ENCODE measurements at places on chromosomes 4 and X. TPM values are rescaled to one million over a fixed set of nuclear protein-coding genes. Genes with fewer than 3 reads are reported as not detected.

Gene SOWAHD
- 1.3 TPM for total RNA-seq

Gene DCAF12L2
- total RNA-seq: 0.41 TPM

DNA sequence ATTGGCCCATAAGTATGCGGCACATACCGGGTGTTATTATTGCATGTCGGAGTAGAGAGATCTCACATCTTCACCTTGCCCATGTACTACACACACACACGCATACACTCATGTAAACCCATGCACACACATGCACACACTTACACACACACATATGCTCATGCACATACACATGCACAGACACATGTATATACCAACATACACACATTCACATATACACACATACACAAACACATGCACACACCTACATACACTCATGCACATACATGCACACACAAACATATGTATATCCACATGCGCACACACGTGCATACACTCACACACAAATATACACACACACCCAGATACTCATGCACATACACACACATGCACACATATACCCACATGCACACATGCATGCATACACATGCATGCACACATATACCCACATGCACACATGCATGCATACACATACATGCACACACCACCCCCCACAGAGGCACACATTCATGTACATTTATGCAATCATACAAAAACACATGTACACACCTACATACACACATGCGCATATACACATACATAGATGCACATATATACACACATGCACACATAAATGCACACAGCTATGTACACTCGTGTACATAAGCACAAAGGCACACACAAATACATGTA lies 11.2 kb downstream of the CYP4V2 start:
- no peak overlapping the region for H3K4me3 ChIP-seq
- no peaks in the 10 kb centered on the region for H3K4me1 ChIP-seq
- no peak overlapping the region for H3K27ac ChIP-seq
- H3K27me3 ChIP-seq: no peaks in the 10 kb centered on the region
- H3K36me3 ChIP-seq: peaks cover 12% of the 10 kb centered on the region
- DNase-seq: no peak

Gene DGKK
- not detected for total RNA-seq

- no peaks in the 10 kb centered on the region for H3K4me1 ChIP-seq
- no peak overlapping the region for H3K4me3 ChIP-seq
- DNase-seq: no peak
- no peaks in the 10 kb centered on the region for H3K36me3 ChIP-seq
- H3K27me3 ChIP-seq: no peaks in the 10 kb centered on the region
- H3K27ac ChIP-seq: no peak overlapping the region
Measured at GRCh38 chr4:121192480-121192879, 28.4 kb upstream of the TNIP3 start.

- peak; percentile 63 for DNase-seq
- no peaks in the 10 kb centered on the region for H3K36me3 ChIP-seq
- no peaks in the 10 kb centered on the region for H3K27me3 ChIP-seq
- H3K27ac ChIP-seq: no peak overlapping the region
- H3K4me1 ChIP-seq: peaks cover 23% of the 10 kb centered on the region
Measured at GRCh38 chr4:125313497-125313896, 1.3 kb upstream of the FAT4 start.

DNA sequence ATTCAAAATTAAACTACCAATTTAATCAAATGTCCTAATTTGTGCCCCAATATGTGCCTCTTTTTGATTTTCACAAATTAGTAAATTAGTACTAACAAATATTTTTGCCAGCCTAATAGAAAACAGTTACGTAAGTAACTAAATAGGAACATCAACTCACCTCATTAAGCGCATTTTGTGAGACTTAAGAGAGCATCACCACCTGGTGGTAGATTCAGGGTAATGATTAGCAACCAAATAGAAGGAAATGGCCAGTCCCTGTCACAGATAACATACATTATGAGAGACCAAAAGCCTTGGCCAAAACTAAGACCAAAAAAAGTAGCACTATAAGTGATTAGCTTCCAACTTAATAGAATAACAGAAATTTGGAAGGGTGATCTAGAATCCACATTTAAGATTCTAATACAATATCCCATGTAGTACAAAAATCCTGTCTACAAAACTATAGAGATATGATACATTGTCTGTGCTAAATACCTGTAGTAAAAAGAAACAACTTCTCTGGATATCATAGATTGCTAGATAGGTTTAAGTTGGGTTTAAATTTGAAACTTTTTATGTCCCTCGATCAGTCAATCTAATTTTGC lies 46.7 kb downstream of the C4orf46 start:
- no peaks in the 10 kb centered on the region for H3K4me1 ChIP-seq
- H3K27ac ChIP-seq: no peak overlapping the region
- no peak overlapping the region for H3K4me3 ChIP-seq
- H3K27me3 ChIP-seq: no peaks in the 10 kb centered on the region
- DNase-seq: no peak
- H3K36me3 ChIP-seq: no peaks in the 10 kb centered on the region

DNA sequence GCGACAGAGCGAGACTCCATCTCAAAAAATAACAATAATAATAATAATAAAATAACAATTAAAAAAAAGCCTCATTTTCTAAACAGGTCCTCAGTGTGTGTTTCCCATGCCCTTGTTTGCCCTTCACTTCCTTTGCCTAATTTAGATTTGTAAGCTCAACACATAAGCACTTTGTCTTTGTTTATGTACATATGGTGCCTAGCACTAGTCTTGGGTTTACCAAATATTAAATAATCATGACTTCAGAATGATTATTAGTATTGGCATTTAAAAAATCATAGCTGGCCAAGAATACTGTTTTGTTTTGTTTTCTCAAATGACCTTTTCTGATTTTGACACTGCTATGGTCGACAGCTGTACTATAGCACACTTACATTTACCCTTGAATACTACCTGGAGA lies 6.4 kb upstream of the RAPGEF2 start:
- no peak overlapping the region for H3K27ac ChIP-seq
- H3K4me1 ChIP-seq: no peaks in the 10 kb centered on the region
- H3K4me3 ChIP-seq: no peak overlapping the region
- DNase-seq: no peak

- H3K27ac ChIP-seq: no peak overlapping the region
- no peaks in the 10 kb centered on the region for H3K36me3 ChIP-seq
- H3K27me3 ChIP-seq: peaks cover 8% of the 10 kb centered on the region
- H3K4me1 ChIP-seq: peaks cover 5% of the 10 kb centered on the region
- DNase-seq: no peak
Measured at GRCh38 chrX:15678339-15678738, 13.7 kb upstream of the CLTRN start.

- H3K4me3 ChIP-seq: no peak overlapping the region
- no peaks in the 10 kb centered on the region for H3K27me3 ChIP-seq
- no peaks in the 10 kb centered on the region for H3K4me1 ChIP-seq
- no peak for DNase-seq
- no peaks in the 10 kb centered on the region for H3K36me3 ChIP-seq
Measured at GRCh38 chr4:74056858-74057562, 18.5 kb upstream of the CXCL3 start.

DNA sequence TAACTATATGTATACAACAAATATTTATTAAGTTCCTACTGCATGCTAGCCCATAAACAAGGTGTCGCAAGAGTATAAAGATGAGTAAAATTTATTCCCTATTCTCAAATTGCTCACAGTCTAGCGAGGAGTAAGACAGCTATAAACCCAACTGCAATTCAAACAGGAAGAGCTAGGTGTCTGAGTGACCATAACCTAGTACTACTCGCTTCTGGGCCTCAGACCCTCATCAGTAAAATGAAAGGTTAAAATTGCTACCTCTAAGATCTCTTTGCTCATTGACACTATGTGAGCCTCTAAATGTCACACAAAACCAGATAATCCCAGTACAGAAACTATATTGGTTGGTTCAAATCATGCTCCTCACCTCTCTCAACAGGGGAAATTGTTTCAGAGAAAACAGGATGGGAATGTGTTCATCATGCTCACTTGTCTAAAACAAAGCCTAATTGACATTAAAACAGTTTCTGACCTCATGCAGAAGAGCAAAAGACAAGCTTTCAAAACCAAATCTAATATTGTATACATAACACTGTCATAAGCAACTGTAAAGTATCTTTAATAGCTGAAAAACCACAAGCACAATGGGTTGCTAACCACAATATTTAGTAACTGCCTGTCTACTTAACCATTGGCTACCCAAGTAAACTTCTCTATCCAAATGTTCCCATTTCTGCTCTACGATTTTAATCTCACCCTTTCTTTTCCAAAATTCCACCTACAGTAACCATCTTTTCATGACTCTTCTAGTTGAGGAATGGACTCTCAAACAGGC lies 264.6 kb upstream of the FMR1 start:
- H3K4me3 ChIP-seq: no peak overlapping the region
- H3K27ac ChIP-seq: no peak overlapping the region
- DNase-seq: no peak
- H3K36me3 ChIP-seq: no peaks in the 10 kb centered on the region
- H3K27me3 ChIP-seq: no peaks in the 10 kb centered on the region

DNA sequence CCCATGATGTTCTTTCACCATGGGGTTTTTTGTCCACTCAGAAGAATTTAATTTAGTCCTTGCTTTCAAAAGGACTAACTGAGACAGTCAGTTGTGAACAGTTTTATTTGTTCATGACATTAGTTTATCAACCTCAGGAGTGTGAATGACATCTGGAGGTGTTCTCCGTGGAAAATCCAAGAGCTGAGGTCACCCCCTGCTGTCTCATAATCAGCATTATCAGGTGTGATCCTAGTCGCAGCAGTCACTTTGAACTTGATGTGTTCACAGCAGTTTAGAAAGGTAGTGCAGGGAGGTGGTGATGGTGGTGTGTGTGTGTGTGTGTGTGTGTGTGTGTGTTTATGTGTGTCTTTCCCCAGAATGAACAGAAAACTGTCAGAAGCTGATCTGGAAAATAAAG lies 1760.8 kb upstream of the PCDH10 start:
- no peak overlapping the region for H3K27ac ChIP-seq
- DNase-seq: no peak
- H3K4me1 ChIP-seq: no peaks in the 10 kb centered on the region
- no peaks in the 10 kb centered on the region for H3K36me3 ChIP-seq
- H3K27me3 ChIP-seq: no peaks in the 10 kb centered on the region
- H3K4me3 ChIP-seq: no peak overlapping the region

DNA sequence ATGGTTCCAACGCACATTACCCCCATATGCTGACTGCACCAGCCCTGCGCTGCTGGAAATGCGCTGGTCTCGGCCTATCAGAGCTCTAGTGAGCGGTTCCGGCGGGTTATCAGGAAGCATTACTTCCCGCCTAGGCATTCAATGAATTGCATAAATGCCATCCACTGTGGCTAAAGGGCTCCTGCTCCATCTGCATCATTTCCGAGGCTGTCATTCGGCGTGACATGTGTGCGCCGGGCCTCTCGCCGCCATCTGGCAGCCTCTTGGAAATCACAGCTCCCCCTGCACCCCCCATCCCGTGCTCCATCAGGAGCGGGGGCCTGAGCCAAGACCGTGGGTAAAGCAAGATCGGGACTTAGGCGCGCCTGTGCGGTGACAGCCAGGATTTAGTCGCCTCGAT lies 64.4 kb downstream of the SEPSECS start:
- no peaks in the 10 kb centered on the region for H3K36me3 ChIP-seq
- H3K27me3 ChIP-seq: no peaks in the 10 kb centered on the region
- H3K4me1 ChIP-seq: no peaks in the 10 kb centered on the region
- DNase-seq: no peak
- no peak overlapping the region for H3K27ac ChIP-seq

Gene MAGEA12
- total RNA-seq: not detected

DNA sequence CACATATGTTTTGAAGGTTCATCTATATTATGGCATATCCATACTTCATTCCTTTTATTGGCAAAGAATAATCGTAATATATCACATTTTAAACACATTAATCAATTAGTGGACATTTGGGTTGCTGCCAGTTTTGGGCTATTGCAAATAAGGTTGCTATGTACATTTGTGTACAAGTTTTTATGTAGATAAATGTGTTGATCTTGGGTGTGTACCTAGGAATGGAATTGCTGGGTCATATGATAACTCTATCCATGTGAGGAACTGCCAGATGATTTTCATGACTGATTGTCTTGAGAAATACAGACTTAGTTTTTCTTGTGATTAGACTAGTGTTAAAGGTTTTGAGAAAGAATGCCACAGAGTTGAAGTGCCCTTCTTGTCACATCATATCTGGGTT lies 99.2 kb upstream of the RAB40AL start:
- DNase-seq: no peak
- no peak overlapping the region for H3K4me3 ChIP-seq
- no peak overlapping the region for H3K27ac ChIP-seq
- no peaks in the 10 kb centered on the region for H3K4me1 ChIP-seq

- no peak for DNase-seq
- H3K4me3 ChIP-seq: no peak overlapping the region
- no peaks in the 10 kb centered on the region for H3K36me3 ChIP-seq
- H3K27ac ChIP-seq: no peak overlapping the region
Measured at GRCh38 chr4:144683516-144683915, 37.6 kb downstream of the HHIP start.

GRCh38 chr4:177667687-177668086 lies 225.4 kb upstream of the AGA start:
- H3K4me3 ChIP-seq: no peak overlapping the region

GRCh38 chr4:1382776-1383727 lies 23.2 kb downstream of the NKX1-1 start:
- no peaks in the 10 kb centered on the region for H3K4me1 ChIP-seq
- no peaks in the 10 kb centered on the region for H3K36me3 ChIP-seq
- no peak for DNase-seq
- H3K27ac ChIP-seq: no peak overlapping the region
- H3K4me3 ChIP-seq: no peak overlapping the region
- H3K27me3 ChIP-seq: no peaks in the 10 kb centered on the region

- no peaks in the 10 kb centered on the region for H3K27me3 ChIP-seq
- peak overlapping the region; percentile 9 for H3K4me3 ChIP-seq
- H3K36me3 ChIP-seq: no peaks in the 10 kb centered on the region
- peak; percentile 47 for DNase-seq
- H3K27ac ChIP-seq: no peak overlapping the region
- no peaks in the 10 kb centered on the region for H3K4me1 ChIP-seq
Measured at GRCh38 chrX:37905436-37906147, 58.2 kb upstream of the DYNLT3 start.

Gene HTRA3
- total RNA-seq: 1.7 TPM

Gene HPSE
- total RNA-seq: 6.8 TPM

Gene MAGEA9
- not detected for total RNA-seq

All from kidney (tissue), 22 donors.